ENCODE measurements at places on chromosomes 7 and 10.

DNA sequence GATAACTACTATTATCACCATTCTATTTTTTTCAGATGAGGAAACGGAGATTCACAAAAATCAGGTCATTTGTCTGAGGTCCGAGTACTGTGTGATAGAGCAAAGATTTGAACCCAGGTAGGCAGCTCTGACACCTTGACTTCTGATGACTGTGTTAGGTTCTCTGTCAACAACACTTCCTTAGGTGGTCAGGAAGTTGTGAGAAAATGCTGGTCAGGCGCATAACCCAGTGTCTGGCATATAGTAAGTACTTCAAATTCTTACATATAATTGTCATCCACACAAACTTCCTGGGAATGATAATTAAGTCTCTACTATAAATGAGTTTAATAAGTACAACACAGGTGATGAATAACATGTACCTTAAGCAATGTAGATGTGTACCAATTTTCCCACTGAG is 381.5 kb downstream of the NEBL start:
- no peak for DNase-seq

- no peak for DNase-seq
These were observed 178.0 kb upstream of the IGFBP3 start for GRCh38 chr7:46099076-46099475.

DNA sequence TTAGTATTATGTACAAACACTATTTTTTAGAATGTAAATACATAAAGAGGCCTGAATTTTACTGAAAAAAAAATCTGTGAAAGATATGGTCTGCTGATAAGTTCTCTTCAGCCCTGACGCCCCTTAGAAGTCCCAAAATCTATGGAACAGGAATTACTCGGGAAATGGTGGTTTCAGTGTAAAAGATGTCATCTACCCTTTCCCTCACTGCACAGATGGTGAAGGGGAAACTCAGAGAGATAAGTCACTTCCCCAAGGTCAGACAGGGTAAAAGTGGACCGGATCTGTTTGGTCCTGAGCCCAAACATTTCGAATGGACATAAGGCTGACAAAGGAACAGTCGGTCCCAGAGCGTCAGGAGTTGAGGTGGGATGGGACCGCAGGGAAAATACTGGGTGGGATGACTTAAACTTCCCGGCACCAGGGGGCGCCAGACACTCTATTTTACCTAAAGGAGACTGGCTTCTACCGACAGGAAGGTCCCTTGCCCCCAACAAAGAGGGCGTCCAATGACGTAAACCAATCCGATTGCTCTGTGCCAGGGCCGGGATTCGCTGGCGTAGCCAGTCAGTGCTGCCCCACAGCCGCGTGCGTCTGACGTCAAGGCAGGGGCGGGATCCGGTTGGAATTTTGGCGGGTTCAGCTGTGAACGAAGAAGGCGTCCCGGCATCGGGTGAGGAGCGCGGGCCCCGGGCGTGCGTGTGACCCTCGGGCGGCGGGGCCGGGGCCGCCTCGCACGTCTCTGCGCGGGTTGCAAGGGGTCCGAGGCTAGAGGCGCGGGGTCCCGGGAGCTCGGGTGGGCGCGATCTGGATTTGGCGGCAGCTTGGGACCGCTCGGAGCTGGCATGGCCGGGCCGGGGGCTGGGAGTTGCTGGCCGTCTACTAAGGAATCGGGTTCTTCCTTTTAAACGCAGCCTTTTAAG is at the start of gene MCM10:
Gene MCM10 (plus strand): TSS at position 625 of the 923 bp plus-strand sequence. CDS start 2,645 bp downstream, outside the sequence.
- peak; percentile 98 for DNase-seq

GRCh38 chr10:6678211-6678803 is 98.2 kb upstream of the PRKCQ start:
- DNase-seq = peak; percentile 50

- no peak for DNase-seq
These were observed 116.8 kb upstream of the JCAD start for GRCh38 chr10:30176182-30176581.

GRCh38 chr10:110511734-110512449 is 14.2 kb downstream of the DUSP5 start:
- DNase-seq = no peak

GRCh38 chr10:77574438-77574837 is 63.2 kb downstream of the KCNMA1 start:
- no peak for DNase-seq

DNA sequence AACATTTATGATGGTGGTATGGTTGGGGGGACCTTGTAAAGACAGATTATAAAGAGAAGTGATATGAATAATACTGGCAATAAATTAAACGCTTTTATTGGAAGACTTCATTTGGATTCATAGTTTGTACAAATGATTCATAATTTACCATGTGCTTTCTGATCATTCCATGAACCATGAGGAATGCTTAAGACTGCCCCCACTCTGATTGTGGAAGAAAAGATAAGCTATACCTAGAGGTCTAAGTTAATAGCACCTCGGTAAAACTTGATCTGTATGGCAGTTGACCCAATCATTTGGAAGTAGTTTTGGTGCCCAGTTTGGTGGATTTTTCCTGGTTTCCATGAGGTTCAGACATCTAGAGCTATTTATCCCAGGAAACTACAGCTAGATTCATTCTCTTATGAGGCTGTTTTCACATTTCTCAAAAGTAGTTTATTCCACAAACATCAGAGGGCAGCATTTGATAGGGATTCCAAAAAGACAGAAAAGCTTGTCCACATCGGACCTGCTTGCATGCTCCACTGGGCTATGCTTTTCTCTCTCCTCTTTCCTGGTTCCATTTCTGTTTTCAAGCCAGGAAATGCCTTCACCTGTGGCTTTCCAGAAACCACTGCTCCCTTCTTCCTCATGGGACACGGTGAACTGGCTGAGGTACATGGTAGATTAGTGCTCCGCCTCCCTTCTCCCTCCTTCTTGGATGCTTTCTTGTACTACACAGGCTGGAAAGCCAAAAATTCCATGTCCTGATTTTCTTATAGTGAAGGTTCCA is 29.2 kb downstream of the TFAM start:
- no peak for DNase-seq

- peak; percentile 21 for DNase-seq
These were observed 57.1 kb upstream of the IGFBP3 start for GRCh38 chr7:45978010-45978681.

DNA sequence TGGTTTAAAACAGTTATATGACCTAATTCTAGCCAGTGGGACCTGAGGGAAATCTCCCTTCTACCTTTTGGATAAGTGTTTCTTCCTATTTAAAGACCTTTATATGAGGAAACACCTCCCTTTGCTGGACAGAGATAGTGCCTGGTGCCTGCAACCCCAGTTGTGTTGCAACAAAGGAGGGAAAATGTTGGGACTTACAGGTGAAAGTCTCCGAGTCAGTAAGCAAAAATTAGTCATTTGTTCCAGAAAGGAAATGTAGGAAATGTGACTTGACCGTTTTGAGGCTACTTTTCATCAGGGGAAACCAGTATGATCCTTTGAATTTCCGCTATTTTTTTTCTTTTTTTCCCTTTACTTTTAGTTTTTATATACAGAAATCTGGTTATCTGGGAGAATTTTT is 165.5 kb downstream of the DKK1 start:
- no peak for DNase-seq

- no peak for DNase-seq
These were observed 14.2 kb upstream of the LIPN start for GRCh38 chr10:88745633-88746032.

GRCh38 chr10:102727037-102727818 is 12.8 kb downstream of the SFXN2 start:
- no peak for DNase-seq
